ENCODE measurements at places on chromosomes 5 and 9.
A peak's percentile ranks its signal among the peaks of the same experiment; 100 is the strongest.

DNA sequence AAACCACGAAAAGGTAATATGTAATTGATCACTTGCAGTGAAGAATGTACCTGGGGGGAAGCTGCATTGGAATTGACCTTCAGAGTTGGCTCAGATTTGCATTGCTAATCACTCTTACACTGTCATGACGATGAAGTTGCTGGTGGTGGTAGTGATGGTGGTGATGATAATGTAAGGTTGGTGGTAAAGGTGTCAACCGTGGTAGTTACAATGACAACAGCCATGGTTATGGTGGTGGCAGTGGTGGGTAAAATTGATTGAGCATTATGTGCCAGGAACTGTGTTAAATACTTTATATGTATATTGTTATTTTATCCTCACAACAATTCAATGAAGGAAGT is 282.4 kb downstream of the NR3C1 start:
- DNase-seq = no peak

- DNase-seq = peak; percentile 22
Measured at GRCh38 chr5:106418196-106418595, 1252.5 kb downstream of the EFNA5 start.

DNA sequence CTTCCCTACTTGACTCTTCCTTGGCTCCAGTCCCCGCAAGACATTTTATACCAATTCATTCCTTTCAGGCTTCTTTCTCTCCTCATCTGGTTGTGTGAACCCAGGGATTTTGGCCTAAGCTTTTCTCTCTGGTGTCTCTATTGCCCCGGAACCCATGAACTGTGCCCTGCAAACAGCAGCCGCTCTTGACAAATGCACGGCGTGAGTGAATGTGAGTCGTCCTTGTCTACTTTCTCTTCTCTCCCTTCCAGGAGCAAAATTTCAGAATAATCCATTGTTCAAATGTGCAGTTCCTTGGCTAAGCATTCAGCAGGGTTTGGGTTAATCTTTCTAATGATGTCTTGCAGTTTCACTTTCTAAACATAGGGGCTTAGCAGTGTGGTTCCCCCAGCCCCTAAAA is 250.4 kb upstream of the IRX4 start:
- DNase-seq = no peak

- no peak for DNase-seq
Measured at GRCh38 chr9:4866239-4866969, 73.7 kb downstream of the RCL1 start.

DNA sequence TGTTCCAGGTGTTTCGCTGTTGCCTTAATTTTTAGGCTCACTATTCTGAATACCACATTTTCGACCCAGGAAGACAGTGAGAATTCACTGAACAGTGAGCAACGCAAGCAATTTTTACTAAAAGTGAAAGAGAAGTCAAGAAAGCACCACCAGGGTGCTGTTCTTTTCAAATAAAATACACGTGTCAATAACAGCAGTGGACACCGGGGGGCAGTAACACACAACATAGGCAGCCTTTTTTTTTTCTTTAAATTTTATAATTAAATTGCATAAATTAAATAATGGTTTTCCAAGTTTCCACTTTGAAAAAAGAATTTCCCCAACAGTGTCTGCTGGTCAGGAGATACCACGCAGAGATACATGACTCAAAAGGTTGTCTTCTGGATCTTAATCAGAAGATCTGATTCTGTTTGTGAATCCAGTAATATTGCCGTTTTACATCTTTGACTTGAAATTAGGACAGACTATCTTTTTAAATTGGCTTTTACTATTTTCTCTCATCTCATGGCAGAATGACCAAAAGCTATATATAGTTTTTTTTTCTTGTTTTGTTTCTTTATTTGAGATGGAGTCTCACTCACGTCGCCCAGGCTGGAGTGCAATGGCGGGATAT is 47.1 kb upstream of the SH3GL2 start:
- peak; percentile 43 for DNase-seq

GRCh38 chr5:44099643-44100042 is 289.6 kb downstream of the FGF10 start:
- no peak for DNase-seq

GRCh38 chr5:78268356-78268755 is 26.1 kb downstream of the AP3B1 start:
- no peak for DNase-seq

GRCh38 chr5:131384173-131384572 is 120.3 kb downstream of the CDC42SE2 start:
- DNase-seq = no peak

GRCh38 chr5:151095341-151096000 is 14.6 kb upstream of the TNIP1 start:
- DNase-seq = peak; percentile 21

DNA sequence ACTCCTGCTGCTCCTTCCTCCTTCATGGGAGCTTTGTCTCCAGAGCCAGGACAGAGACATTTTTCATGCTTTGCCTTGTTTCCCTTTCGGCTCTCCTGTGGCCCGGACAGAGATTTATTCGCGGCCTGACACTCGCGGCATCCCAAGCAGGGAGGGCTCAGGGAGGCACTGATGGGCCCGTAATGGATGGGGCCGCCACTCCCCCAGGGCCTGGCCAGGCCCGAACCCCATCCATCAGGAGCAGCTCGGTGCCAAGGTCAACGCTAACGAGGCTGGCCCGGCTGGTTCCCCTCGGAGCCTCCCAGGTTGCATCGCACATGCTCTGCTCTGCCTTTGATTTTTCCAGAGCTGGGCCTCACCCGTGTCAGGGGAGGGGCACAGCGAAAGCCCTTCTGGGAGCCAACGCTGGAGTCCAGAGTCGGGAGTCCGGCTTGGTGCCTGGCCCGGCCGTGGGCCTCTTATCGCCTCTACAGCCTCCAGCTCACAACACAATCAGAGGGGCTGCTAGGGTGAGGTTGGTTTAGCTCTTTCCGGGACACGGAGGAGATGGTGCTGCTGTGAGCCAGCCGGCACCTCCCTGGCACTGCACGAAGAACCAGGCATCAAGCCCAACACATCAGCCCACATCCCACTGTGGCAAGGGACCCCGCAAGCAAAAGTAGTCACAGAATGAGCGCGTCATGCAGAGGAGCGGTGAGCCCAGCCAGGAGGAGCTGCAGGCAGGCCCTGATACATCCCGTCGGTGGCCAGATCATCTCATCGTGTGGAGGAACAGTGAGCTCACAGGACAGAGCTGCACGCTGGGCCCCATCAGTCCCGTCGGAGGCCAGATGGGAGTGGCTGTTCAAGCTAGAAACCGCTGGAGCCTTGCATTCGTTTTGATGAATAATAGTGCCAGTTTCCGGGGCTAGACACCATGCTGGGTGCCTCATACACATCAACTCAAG is 72.2 kb upstream of the BARHL1 start:
- peak; percentile 4 for DNase-seq

- DNase-seq = no peak
Measured at GRCh38 chr9:91362051-91362611, 413 bp upstream of the AUH start.

DNA sequence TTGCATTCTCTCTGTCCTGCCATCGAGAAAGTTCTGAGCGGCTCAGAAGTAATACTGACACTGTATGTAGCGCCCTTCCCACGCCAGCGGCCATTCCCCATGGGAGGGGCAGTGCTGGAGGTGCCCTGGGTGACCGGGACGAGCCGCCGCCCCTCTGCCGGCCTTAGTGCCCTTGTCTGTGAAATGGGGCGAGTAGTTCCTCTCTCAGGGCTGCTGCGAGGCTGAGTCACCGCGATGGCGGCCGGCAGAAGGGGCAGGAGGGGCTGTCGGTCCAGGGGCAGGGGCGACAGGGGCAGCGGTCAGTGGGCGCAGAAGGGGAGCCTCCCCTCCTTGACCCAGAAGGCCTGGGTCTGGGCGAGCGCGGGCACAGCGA is 148.9 kb downstream of the GAPVD1 start:
- DNase-seq = no peak

DNA sequence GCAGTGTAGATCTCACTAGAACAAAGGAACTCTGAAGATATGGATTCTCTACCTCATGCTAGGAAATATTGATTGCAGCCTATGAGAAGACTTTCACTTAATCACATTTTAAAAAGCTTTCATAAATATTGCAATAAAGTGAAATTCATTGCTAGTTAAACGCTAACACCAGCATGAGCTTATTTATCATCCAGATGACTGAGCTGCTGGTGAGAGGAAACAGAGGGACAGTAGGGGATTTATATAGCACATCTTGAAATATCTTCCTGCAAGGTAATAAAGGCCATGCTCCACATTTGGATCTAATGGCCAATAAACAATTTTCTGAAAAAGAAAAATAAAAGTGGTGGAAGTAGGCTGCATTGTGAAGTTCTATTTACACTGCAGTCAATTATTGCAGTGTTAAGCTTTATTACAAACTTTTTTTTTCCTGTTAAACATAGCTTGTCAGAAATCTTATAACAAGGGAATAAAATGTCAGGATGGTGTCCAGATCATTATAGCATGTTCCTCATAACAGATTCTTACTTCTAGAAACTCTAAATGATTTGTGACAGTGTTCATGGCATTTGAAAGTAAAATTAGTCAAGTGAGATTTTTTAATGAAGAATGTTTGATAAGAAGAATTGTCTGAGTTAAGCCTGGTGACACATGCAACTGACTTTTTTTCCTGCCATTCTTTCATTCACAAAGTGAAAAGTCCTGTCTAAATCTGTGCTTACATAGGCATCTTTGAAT is 342.6 kb downstream of the DMAC1 start:
- DNase-seq = no peak

DNA sequence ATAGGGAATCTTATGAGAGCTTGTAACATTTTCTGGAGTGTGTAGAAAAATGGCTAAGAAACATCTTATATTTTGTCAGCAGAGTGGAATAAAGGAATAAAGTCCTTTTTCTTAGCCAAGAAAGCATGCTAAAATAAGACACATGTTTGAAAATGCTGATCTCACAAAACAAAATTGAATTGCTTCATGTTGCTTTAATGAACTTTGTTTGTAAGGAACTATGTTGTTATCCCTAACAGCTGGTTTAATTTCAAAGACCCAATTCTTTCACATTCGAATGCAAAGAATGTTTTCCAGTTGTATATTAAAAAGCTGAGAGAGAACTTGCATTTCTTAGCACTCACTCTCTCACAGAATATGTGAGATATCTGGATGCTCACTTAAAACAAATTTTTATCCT is 107.6 kb downstream of the MUSK start:
- DNase-seq = no peak

DNA sequence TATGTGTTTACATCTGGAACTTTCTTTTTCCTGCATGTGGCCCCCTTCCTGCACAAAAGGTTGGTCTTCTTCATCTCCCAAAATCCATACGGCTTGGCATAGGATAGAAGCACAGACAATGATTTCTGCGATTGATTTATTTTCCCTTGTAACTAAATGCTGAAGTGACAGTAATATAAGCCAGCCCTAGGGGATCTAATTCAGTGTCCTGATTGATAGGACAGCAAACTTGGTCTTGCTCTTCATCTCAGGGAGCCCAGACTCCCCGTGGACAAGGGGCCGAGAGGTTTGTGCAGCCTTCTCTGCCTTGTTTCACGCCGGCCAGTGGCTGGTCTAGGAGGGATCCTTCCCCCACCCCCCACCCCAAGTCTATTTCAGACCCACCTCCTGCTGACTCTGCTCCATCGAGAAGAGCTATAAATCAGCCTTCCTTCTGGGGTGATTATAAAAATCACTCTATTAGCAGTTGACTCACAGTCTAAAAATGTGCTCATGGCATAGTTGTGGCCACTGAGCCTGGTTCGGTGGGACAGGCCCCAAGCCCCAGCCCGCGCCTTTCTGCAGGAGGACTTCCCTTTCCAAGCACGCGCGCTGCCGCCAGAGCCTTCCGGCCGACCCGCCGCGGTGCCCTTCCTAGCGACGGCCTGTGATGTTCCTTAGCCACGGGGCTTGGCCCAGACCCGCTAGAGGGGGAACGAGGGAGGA is 89.8 kb upstream of the COL5A1 start:
- peak; percentile 98 for DNase-seq

DNA sequence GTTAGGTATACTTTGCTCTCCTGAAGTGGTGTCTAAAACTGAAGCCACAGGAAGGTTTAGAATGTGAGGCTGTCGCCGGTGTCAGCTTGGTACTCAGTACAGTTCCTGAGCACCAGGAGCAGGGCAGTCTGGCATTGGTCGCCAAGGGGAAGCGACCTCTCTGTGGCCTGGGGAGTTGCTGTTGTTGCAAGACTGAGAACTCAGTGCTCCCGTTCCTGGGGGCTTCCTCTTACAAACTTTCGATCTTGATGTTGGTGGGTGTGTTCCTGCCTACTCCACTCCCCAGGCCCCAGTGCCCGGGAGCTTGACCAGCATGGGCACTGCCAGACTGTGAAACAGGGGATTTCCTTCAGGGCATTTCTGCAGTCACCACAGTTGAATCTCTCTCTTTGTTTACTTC is 52.4 kb upstream of the PPARGC1B start:
- no peak for DNase-seq

DNA sequence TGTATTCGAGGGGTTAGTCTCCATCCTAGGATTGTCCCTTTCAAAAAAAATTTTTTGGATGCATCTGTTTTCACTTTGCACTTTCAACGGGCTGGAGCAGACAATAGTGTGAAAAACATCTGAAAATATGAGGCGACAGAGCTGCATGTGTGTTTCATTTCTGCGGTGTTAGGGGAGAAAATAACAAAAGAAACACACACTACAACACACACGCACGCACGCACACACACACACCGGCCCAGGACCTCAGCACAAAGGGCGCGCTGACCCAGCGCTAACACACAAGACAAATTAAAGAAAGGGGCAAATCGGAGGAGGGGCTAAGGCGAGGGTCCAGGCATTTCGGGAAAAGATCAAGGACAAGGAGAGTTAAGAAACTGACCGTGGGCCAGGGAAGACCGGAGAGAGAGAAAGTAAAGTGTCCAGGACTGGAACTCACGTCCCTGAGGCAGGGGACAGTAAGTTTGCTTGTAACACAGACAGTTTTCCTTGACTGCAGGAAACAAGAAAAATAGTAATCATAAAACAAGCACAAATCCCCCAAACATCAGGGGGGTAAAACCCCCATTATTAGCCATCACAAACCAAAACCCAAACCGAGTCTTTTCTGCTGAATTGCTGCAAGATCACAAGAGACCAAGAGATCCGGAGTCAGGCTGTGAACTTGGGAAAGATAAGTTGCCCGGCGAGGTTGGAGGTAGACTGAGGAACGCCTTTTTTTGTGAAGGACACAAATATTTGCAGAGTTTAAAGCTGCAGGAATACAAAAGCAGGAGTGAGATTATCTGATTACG is 302.1 kb downstream of the PARP8 start:
- DNase-seq = no peak

GRCh38 chr5:132147663-132148062 is 74.1 kb downstream of the CSF2 start:
- DNase-seq = no peak

All from fibroblast of skin of right quadriceps (primary cell).